ENCODE measurements at places on chromosomes 3 and 15. TPM values are rescaled to one million over a fixed set of nuclear protein-coding genes. Genes with fewer than 3 reads are reported as not detected.

TMC3 gene
- total RNA-seq: not detected

BCL2A1 gene
- 6.5 TPM for total RNA-seq

ANKRD34C gene
- total RNA-seq: not detected

ISY1 gene
- total RNA-seq: 36.9 TPM

SORD gene
- 16.6 TPM for total RNA-seq

EAF1 gene
- 23.0 TPM for total RNA-seq

SLC2A2 gene
- total RNA-seq: not detected

STARD5 gene
- 30.9 TPM for total RNA-seq

PAK2 gene
- total RNA-seq: 54.0 TPM

SCG5 gene
- 15.3 TPM for total RNA-seq

PKM gene
- 2,305 TPM for total RNA-seq

RBP2 gene
- total RNA-seq: not detected

HYAL1 gene
- total RNA-seq: 6.1 TPM

NCEH1 gene
- total RNA-seq: 14.4 TPM

BMF gene
- 6.4 TPM for total RNA-seq

TMEM39A gene
- 59.1 TPM for total RNA-seq

ST8SIA2 gene
- total RNA-seq: not detected

ADPRH gene
- 3.6 TPM for total RNA-seq

C3orf33 gene
- 4.1 TPM for total RNA-seq

IGDCC3 gene
- not detected for total RNA-seq

GOLGA8N gene
- 5.2 TPM for total RNA-seq

ISL2 gene
- 3.6 TPM for total RNA-seq

CCR9 gene
- total RNA-seq: not detected

IL17RD gene
- total RNA-seq: 8.9 TPM

DPPA2 gene
- total RNA-seq: not detected

TPRG1 gene
- 0.17 TPM for total RNA-seq

ZNF385D gene
- 0.66 TPM for total RNA-seq

DLL4 gene
- total RNA-seq: 0.73 TPM

KIF23 gene
- total RNA-seq: 5.1 TPM

CPEB1 gene
- 42.7 TPM for total RNA-seq

SLC22A13 gene
- 1.2 TPM for total RNA-seq

GOLGA8A gene
- total RNA-seq: 6.6 TPM

MYZAP gene
- not detected for total RNA-seq

RBMS3 gene
- total RNA-seq: 48.0 TPM

IGSF11 gene
- 0.44 TPM for total RNA-seq

GOLGA8J gene
- not detected for total RNA-seq

PLXNB1 gene
- total RNA-seq: 41.3 TPM

FETUB gene
- not detected for total RNA-seq
